Vagina (tissue), 2 donors: ENCODE measurements at places on chromosomes 6 and 20.

DNA sequence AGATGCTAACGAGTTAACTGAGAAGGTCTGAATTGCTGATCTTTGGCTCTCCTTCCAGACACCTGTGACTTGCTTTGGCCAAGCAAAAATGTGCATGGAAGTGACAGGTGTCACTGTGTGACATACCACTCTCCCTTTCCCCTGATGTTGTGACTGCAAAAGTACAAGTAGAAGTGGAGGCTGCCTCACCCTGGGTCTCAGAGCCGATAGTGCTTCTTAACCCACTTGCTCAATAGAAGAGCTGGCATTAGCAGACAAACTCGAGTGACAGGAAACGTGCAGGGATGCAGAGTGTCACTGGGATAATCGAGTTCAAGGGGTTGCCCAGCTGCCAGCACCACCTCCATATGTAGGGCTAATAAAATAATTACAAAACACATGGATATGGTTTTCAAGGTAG, 16.4 kb upstream of the SPO11 start:
- H3K36me3 ChIP-seq = no peaks in the 10 kb centered on the region
- no peak overlapping the region for H3K27ac ChIP-seq
- no peak overlapping the region for H3K4me3 ChIP-seq
- no peaks in the 10 kb centered on the region for H3K27me3 ChIP-seq

- DNase-seq = no peak
- H3K36me3 ChIP-seq = no peaks in the 10 kb centered on the region
- no peak overlapping the region for H3K4me3 ChIP-seq
These were observed 35.2 kb upstream of the ZSCAN23 start for GRCh38 chr6:28478518-28478917.

DNA sequence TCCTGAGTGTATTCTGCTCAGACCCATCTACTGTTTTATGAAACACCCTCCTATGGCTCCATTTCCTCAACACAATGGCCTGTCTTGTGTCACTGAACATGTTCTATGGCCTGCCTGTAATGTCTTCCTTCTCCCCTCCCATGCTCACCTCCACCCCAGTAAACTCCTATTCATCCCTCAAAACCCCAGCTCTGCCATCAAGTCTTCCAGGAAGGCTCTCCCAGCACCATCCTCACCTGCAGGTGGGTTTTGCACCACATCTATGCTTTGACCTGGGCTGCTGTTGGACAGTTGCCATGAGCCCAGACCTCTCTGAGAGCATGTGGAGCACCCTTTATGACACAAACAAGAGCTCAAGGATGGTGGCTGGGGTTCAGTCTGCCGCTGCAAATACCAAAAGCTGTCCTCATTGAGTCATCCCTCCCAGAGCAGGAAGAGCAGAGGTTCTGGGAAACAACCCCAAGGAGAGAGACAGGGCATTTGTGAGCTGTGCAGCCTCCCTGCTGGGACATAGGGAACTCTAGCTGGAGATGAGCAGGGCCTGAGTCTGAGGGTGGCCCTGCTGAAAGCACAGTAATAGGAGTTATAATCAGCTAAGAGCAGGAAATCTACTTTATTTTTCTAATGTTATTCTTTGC, 93.8 kb upstream of the CD93 start:
- no peak for DNase-seq
- no peaks in the 10 kb centered on the region for H3K36me3 ChIP-seq
- H3K4me1 ChIP-seq = no peaks in the 10 kb centered on the region
- no peak overlapping the region for H3K4me3 ChIP-seq

DNA sequence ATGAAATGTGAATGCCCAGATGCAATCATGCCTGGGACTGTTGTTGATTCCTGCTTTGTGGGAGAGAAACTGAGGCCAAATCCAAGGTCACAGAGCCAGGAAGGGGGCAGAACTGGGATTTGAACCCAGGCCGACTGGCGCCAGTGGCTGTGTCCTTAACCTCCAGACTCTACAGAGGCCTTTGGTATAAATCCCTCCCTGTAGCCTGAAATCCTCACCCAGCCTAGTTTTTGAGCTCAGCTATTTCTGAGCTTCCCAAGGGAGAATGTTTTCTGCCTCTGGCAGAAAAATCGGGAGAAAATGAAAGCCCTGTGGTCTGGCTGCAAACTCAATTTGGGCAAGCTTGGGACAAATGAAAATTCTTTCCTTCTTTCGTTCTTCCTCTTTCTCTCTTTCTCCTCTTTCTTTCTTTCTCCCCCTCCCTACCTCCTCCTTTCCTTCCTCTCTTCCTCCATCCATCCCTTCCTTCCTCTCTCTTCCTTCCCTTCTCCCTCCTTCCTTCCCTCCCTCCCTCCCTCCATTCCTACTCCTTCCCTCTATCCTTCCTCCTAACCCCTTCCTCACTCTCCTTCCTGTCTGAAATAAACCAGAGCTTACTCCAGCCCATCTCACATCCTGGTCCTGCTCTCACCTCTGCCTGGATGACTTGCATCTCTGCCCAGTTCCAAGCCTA, 34.9 kb downstream of the SNAI1 start:
- DNase-seq = no peak
- H3K27me3 ChIP-seq = no peaks in the 10 kb centered on the region
- H3K4me1 ChIP-seq = peaks cover 26% of the 10 kb centered on the region

DNA sequence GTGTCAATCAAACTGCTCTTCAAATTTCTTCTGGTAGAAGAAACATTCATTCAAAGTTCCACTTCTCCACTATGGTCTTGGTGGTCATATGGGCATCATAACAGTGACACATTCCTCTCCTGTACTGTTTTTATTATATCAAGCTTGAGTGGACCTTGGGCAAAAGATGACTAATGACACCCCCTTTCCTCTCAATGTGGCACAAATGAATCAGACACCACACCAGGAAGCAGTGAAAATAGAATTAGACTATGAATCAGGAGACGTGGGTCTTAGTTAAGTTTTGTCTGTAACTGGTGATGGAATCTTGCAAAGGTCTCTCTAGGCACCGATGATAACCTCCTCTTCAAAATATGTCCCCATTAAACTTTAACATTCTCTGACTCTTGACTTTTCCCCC, 9.0 kb upstream of the NRSN1 start:
- H3K27me3 ChIP-seq = no peaks in the 10 kb centered on the region
- no peaks in the 10 kb centered on the region for H3K36me3 ChIP-seq
- no peak for DNase-seq
- no peak overlapping the region for H3K4me3 ChIP-seq

DNA sequence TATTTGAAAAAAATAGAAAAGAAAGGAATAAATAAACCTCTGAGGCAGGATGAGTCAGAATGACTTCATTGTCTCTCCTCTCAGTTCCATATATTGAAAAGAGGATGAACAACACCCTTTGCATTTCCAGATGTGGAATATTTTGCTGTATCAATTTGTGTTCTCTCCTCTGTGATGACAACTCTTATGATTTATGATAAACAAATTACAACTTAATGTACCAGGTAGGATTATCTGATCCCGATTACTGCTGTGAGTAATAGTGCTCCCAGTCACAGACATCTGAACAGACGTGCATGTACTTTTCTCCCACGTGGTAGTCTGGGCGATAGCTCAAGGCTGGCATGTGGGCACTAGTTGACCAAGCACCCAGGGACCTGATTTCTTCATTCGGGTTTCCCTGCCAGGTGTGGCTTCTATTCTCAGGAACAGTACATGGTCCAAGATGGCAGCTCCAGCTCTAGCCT, 142.1 kb upstream of the SULF2 start:
- H3K36me3 ChIP-seq = no peaks in the 10 kb centered on the region
- H3K27ac ChIP-seq = peak overlapping the region; percentile 54
- no peak for DNase-seq
- no peaks in the 10 kb centered on the region for H3K27me3 ChIP-seq
